ENCODE measurements at places on chromosomes 6 and 20. TPM values are rescaled to one million over a fixed set of nuclear protein-coding genes. Genes with fewer than 3 reads are reported as not detected.
A peak's percentile ranks its signal among the peaks of the same experiment; 100 is the strongest.

DNA sequence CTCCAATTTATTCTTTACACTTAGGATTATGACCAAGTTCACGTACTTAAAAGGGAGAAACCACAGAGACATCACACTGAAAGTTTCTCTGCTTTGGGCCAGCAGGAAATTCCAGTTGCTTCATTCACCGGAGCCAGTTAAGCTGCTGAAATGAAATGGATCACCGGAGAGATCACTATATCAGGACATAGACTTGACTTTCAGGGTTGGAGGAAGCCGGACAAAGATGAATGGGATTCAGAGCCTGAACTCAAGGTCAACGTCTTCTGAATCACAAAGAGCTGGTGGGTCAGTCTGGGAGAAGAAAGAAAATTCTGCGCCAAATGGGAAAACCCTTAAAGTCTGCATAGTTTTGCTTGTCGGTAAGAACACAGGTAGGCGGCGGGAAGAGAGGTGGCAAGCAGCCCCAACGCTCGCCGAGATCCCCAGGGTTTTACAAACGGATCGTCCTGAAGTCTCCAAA, 81.9 kb upstream of the CCDC28A start:
- no peak for DNase-seq
- peak overlapping the region; percentile 60 for H3K4me3 ChIP-seq
- no peaks in the 10 kb centered on the region for H3K27me3 ChIP-seq
- H3K4me1 ChIP-seq: peaks cover 3% of the 10 kb centered on the region

The WFDC2 gene
- total RNA-seq: not detected

The BFSP1 gene
- 0.46 TPM for total RNA-seq

DNA sequence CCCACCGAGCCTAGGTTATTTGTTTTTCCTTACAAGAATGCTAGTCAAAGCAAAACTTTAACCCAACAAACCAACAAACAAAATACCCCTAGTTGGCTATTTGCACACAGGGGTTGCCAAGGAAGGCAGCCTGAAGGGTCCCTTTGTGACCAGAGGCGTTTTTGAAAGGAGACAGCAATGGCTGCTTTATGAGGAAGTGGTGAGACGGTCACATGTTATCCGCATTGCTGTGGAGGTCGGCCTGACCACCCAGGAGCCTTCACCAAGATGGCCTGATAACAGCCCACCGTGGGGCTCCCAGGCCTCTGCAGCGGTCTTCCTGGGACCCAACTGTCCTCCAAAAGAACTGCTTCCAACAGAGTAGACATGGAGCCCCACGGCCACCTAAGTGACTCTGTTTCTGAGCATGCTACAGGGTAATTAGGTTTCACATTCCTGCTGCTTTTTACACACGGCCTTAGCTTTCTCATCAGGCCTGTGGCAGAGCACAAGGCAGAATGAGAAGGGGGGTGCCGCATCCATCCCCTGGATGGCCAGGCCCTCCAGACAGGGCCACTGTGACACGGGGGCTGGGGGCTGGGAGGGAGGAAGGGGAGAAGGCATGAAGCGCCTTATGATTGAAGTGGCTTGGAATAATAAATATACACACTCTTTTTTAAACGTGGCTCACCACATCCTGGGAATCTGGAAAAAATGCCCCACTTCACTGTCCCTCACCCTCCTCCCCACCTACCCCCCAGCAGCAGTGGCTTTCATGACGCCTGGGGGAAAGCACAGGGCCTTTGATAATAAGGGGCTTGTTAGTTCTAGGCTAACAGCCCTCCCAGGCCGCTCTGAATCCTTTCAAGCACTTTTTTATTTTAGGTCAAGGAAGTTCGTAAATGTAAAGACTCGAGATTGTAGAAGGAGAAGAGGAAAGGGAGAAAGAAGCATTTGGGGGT, 86.0 kb downstream of the CLIC5 start:
- H3K27me3 ChIP-seq: no peaks in the 10 kb centered on the region
- H3K4me3 ChIP-seq: no peak overlapping the region
- peak overlapping the region; percentile 62 for H3K27ac ChIP-seq
- DNase-seq: no peak

The MUC22 gene
- 0.05 TPM for total RNA-seq

GRCh38 chr20:45257161-45257560, 2.8 kb upstream of the SLPI start:
- H3K4me3 ChIP-seq: no peak overlapping the region
- no peaks in the 10 kb centered on the region for H3K36me3 ChIP-seq
- DNase-seq: no peak
- peaks cover 3% of the 10 kb centered on the region for H3K27me3 ChIP-seq
- H3K27ac ChIP-seq: no peak overlapping the region
- peaks cover 15% of the 10 kb centered on the region for H3K4me1 ChIP-seq

GRCh38 chr6:42046464-42047212, 3.7 kb upstream of the TAF8 start:
- no peaks in the 10 kb centered on the region for H3K27me3 ChIP-seq
- H3K4me3 ChIP-seq: peak overlapping the region; percentile 62
- peak overlapping the region; percentile 72 for H3K27ac ChIP-seq
- peaks cover 20% of the 10 kb centered on the region for H3K4me1 ChIP-seq
- no peaks in the 10 kb centered on the region for H3K36me3 ChIP-seq
- no peak for DNase-seq

The GLP1R gene
- not detected for total RNA-seq

DNA sequence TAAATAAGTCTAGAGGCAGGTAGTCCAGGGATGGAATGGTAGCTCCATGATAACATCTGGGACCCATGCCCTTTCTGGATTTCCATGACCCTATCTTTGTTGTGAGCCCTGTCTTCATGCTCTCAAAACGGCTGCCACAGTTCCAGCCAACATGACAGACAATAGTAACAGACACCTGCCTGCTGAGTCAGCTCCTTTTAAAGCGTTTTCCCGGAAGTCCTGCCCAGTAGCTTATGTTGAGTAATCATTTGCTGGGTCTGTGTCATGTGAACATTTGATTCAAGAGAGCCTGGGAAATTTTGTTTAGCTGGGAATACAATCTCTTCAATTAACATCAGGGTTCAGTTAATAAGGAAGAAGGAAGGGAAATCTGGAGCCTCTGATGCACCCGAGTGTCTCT, 262.2 kb upstream of the SULF2 start:
- H3K36me3 ChIP-seq: no peaks in the 10 kb centered on the region
- no peak for DNase-seq

- no peaks in the 10 kb centered on the region for H3K27me3 ChIP-seq
- H3K4me1 ChIP-seq: peaks cover 13% of the 10 kb centered on the region
- peak overlapping the region; percentile 38 for H3K4me3 ChIP-seq
- no peak overlapping the region for H3K27ac ChIP-seq
- no peak for DNase-seq
Measured at GRCh38 chr6:107820338-107821261, 3.5 kb downstream of the SCML4 start.

- H3K4me1 ChIP-seq: peaks cover 15% of the 10 kb centered on the region
- no peak overlapping the region for H3K4me3 ChIP-seq
- DNase-seq: no peak
- no peaks in the 10 kb centered on the region for H3K27me3 ChIP-seq
- peak overlapping the region; percentile 19 for H3K27ac ChIP-seq
- no peaks in the 10 kb centered on the region for H3K36me3 ChIP-seq
Measured at GRCh38 chr6:24883618-24884017, 52.1 kb downstream of the RIPOR2 start.

The CST4 gene
- total RNA-seq: not detected

DNA sequence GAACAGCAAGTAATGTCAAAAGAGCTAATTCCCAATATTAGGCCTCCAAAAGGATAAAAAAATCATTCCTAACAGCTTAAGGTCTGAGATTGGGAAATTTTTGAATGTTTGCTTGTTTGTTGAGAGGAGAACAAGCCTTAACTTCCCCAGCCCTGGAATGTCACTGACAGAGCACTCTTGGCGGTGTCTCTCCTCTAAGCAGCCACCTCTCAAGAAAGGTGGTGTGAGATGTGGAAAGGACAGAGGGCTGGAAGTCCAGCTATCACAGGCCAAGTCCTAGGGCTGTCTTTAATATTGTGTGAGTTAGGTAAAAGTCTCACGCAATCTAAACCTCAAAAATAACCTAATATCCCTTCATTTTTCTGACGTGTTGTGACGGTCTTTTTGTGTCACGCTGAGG, 101.6 kb downstream of the MTFR2 start:
- no peak overlapping the region for H3K4me3 ChIP-seq
- H3K27me3 ChIP-seq: no peaks in the 10 kb centered on the region
- H3K4me1 ChIP-seq: peaks cover 5% of the 10 kb centered on the region
- H3K27ac ChIP-seq: no peak overlapping the region

DNA sequence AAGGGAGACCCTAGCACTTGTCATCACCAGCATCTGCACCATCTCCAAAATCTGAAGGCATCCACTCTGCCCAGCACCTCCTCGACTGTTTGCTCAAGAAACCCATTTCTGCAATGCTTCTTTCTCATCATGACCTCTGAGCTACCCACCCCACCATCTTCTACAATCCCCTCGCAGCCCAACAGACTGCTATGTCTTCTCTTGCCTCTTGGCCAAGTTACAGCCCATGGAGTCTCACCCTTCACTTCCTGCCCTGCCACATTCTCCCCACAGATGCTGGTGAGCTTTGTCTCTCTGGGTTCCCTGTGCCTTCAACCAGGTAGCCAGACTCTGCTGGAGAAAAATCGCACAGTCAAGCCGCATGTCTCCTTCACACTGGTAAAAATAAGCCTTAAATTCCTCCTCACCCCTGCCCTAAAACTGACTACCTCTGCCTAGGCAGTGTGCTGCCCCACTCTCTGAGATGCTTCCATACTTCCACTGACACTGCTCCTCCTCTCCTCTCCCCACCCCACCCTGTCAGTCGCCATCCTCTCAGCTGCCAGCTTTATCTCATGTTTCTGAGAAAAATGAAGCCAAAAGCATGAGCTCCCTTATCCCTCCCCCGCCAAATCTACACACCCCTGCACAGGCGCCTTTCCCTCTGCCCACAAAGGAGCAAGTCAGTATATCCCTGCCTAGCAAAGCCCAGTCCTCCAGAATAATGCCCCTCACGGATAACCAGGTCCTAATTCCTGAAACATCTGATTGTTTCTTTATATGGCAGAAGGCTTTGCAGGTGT, 2.3 kb upstream of the TXNDC5 start:
- no peaks in the 10 kb centered on the region for H3K27me3 ChIP-seq
- no peaks in the 10 kb centered on the region for H3K36me3 ChIP-seq
- DNase-seq: no peak
- no peak overlapping the region for H3K27ac ChIP-seq

- no peak overlapping the region for H3K4me3 ChIP-seq
- H3K27ac ChIP-seq: no peak overlapping the region
- H3K27me3 ChIP-seq: no peaks in the 10 kb centered on the region
- no peak for DNase-seq
Measured at GRCh38 chr6:108736002-108736361, 112.2 kb upstream of the ARMC2 start.

DNA sequence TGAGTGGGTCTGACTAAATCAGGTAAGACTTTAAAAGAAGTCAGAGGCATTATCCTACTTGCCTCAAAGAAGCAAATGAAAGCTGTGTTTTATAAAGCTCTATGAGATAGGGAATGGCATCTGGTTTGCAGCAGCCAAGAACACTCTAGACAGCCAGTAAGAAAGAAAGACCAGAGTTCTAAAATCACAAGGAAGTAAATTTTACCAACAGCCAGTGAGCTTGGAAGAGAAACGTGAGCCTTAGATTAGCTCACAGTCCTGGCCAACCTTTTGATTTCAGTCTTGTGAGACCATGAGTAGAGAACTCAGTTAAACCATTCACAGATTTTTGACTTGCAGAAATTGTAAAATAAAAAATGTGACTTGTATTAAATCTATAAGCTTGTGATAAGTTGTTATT, 693.0 kb downstream of the EYS start:
- no peak overlapping the region for H3K27ac ChIP-seq
- H3K4me3 ChIP-seq: no peak overlapping the region
- no peaks in the 10 kb centered on the region for H3K36me3 ChIP-seq
- no peaks in the 10 kb centered on the region for H3K4me1 ChIP-seq
- H3K27me3 ChIP-seq: no peaks in the 10 kb centered on the region

DNA sequence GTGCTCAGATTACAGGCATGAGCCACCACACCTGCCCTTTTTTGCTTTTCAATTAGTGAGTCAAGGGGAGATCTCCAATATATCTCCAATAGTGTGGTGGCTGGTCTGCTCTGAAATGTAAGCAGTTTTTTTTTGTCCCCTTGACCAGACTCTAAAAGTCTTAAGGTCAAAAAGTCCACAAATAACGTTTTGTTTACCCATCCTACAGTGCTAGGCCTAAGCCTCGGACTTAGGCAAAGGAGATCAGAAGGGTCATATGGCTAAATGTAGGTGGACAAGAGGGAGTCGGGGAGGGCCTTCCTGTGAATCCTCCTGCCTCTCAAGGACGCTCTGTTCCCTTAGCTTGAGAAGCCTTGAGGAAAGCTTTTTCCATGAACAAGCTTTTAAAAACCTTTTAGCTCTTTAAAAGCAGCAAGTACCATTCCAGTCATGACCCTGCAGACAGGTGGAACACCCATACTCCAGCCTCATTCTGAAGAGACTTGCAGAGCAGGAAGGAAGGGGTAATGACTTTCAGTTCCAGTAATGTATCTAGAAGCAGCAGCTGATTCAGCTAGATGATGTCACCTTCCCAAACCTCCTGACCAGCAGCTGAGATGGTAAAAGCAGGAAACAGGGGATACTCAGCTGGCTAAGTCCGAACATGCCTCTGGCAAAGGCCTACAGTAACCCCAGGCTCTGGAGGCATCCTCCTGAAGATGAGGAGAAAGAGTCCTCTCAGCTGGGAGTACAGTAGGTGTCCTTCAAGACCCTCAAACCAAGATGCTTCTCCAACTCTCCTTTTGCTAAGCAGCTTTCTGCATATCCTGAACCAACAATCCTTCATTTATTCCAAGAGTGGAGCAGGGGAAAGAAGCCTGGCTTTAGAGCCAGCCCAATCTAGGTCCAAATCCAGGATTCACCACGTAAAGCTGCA, 23.6 kb downstream of the BCL2L1 start:
- peak overlapping the region; percentile 89 for H3K27ac ChIP-seq
- peak; percentile 83 for DNase-seq
- H3K27me3 ChIP-seq: no peaks in the 10 kb centered on the region
- peaks cover 75% of the 10 kb centered on the region for H3K4me1 ChIP-seq

The SLC17A4 gene
- 0.12 TPM for total RNA-seq

DNA sequence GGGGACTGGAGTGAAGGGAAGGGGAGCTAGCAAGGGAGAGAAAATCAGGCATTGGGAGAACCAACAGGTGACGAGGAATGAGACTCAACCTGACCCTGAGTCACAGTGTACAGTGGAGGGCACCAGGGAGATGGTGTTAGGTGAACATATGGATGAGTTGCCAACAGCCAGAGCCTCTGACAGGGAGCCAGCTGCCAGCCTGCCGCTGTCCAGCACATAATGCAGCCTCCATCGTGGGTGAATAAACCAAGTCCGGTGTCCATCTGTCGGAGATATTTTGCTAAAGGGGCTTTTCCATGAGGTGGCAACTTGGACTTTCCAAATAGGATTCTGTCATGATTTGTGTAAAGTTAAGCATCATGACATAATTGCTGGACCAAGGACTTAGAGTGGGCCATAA, 88.1 kb downstream of the CDH4 start:
- H3K36me3 ChIP-seq: no peaks in the 10 kb centered on the region
- H3K27ac ChIP-seq: no peak overlapping the region
- no peaks in the 10 kb centered on the region for H3K27me3 ChIP-seq

DNA sequence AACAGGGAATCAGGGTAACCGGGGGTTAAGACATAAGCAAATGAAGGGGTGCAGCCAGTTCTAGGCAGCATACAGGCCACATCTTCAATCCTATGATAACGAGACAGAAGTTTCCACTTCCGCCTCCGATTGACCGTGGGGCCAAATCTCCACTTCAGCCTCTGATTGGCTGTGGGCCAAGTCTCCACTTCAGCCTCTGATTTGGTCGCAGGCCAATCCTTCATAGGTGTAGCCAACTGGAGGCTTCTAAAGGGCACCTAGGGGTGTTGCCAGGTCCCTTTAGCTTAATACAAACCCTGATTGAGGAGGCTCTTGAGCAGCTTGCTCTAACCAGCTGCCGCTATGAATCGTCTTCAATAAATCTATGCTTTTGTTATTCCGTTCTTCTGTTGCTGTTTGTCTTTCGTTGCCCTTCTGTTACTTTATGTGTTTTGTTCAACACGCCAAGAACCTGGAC, 2.1 kb upstream of the ERGIC3 start:
- H3K4me3 ChIP-seq: no peak overlapping the region
- H3K27ac ChIP-seq: no peak overlapping the region
- DNase-seq: no peak

Measured in gastrocnemius medialis (tissue), 4 donors.